HFFc6 (cell line): ENCODE measurements at places on chromosomes 11 and 22.

DNA sequence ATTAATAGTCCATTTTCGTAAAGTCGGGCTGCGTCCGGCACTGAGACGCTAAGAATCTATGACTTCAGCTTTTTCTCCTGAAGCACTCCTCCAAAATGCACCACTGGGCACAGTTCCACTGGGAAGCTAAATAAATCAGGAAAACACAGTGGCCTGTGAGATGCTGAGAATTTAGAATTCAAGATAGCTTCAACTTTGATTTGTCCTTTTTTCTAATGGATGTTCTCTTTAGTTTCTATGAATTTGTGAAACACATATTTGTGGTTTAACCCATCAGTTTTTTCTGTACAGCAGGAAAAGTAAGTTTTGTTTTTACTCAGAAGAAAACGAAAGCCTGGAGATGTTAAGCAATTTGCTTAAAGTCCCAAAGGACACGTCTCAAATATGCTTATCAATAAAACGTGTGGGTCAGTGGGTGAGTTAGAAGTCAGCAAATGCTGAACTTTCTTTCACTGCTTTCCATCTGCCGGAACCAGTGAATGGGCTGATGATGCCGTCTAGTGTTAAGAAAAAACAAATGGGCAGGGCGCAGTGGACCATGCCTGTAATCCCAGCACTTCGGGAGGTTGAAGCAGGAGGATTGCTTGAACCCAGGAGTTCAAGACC, 40.7 kb upstream of the CLMP start:
- peaks cover 75% of the 10 kb centered on the region for H3K4me1 ChIP-seq
- H3K36me3 ChIP-seq: no peaks in the 10 kb centered on the region
- peak; percentile 54 for DNase-seq

- H3K4me3 ChIP-seq: no peak overlapping the region
- no peak for DNase-seq
- peaks cover 14% of the 10 kb centered on the region for H3K27me3 ChIP-seq
- no peaks in the 10 kb centered on the region for H3K36me3 ChIP-seq
- H3K27ac ChIP-seq: no peak overlapping the region
Observed at GRCh38 chr11:16912692-16913111, 101.5 kb downstream of the PLEKHA7 start.

- peaks cover 11% of the 10 kb centered on the region for H3K27me3 ChIP-seq
- DNase-seq: no peak
- H3K4me1 ChIP-seq: peaks cover 12% of the 10 kb centered on the region
- no peak overlapping the region for H3K27ac ChIP-seq
- peaks cover 6% of the 10 kb centered on the region; the same call in 1 of the 2 replicates for H3K36me3 ChIP-seq
Observed at GRCh38 chr22:44291674-44292360, 20.9 kb downstream of the SHISAL1 start.

GRCh38 chr11:73281796-73282660, 9.9 kb downstream of the P2RY6 start:
- H3K4me1 ChIP-seq: no peaks in the 10 kb centered on the region
- peaks cover 2% of the 10 kb centered on the region; the same call in 1 of the 2 replicates for H3K27me3 ChIP-seq
- no peaks in the 10 kb centered on the region for H3K36me3 ChIP-seq

DNA sequence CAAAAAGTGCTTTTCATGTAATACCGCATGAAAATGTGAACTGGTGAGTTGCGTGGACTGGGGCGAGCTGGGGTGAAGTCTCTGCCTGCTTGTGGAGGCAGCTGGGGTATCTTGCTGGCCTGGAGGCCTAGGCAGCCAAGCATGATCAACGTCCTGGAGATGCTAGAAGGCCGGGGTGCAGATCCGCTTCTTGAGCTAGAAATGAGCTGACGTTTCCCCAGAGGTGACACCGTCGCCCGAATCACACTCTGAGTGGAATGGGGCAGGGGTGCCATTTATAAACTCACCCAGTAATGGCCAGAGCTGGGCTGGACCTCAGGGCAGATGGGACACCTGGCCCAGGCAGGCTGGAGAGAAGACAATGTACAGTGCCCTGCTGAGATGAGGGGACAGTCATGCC, 1513.0 kb downstream of the TBC1D22A start:
- peaks cover 14% of the 10 kb centered on the region for H3K36me3 ChIP-seq
- no peak overlapping the region for H3K27ac ChIP-seq
- no peak for DNase-seq
- no peak overlapping the region for H3K4me3 ChIP-seq
- H3K4me1 ChIP-seq: no peaks in the 10 kb centered on the region

DNA sequence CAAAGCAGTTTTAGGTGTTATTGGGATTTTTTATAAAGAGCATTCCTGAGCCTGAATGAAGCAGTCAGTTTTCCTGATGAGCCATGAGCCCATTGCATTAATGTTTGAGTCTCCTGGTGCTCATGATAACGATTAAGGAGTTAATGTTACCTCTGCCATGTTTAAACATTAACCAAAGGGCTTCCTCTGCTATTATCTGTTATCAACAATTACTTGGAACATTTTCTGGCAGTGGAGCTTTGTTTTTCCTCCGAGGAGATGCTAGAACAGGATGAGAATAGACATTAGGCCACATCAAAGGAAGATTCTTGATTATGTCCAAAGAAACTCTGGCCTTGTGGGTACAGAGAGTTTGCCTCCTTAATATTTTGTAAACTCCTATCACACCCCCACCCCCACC, 49.9 kb downstream of the ZNRF3 start:
- no peak overlapping the region for H3K27ac ChIP-seq
- no peak for DNase-seq
- H3K4me3 ChIP-seq: no peak overlapping the region
- H3K36me3 ChIP-seq: no peaks in the 10 kb centered on the region
- H3K4me1 ChIP-seq: peaks cover 7% of the 10 kb centered on the region; the same call in 1 of the 2 replicates

GRCh38 chr11:15728207-15728606, 613.5 kb downstream of the INSC start:
- H3K27me3 ChIP-seq: no peaks in the 10 kb centered on the region; the same call in 1 of the 2 replicates
- H3K36me3 ChIP-seq: no peaks in the 10 kb centered on the region
- no peaks in the 10 kb centered on the region for H3K4me1 ChIP-seq
